Renal pelvis (tissue), 12 donors: ENCODE measurements at places on chromosomes 16 and 17.

DNA sequence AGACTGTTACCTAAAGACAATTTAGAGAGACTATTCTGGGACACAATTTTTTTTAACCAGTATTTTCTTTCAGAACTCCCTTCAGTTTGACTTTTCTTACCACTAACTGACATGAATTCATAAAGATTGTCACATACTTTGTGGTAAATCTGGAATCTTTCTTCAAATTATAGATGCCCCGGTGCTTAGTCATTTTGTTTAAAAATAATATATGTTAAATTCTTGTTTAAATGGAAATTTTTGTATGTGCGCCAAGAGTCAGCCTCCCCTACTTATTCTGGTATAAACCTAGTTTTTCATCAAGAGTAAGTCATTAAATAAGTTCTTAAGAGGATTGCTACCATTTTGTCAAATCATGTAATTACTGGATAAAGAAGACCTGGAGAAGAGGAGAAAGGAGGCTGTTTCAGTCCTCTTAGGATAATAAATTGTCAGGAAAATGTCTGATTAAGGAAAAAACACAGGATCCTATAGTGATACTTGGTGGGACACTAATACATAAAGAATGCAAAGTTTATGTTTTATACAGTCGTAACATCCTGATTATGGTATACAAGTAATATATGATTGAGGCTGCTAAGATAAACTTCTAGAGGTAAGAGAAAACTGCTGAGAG is 424.4 kb downstream of the PMP22 start:
- DNase-seq = no peak

DNA sequence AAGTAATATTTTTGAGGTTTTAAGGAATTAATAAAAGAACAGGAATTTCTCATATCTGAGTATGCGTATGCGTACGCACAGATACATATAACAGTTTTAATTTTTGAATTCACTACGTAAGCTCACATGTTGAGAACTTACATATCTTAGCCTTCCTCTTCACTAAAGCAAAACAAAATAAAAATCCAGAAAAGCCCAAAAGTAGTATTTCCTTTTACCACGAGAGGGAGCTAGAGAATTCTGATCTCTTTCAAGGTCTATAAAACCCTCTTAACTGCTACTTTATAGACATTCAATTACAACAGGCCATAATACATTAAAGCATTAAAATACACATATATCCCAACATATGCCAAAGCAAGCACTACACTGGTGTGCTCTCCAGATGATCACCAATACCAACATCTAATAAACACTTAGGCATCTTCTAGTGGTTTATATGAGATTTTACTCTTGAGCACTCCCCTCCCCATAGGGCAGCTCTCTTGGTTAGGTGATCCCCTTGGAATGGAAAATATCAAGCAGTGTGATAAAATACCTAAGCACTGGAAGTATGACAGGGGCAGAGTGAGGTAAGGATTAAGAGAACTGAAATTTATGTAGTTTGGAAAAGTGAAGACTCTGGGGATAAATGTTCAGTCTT is 94.0 kb downstream of the SKAP1 start:
- DNase-seq = peak; percentile 87

GRCh38 chr17:39364236-39365025 is 37.0 kb downstream of the FBXL20 start:
- no peak for DNase-seq

DNA sequence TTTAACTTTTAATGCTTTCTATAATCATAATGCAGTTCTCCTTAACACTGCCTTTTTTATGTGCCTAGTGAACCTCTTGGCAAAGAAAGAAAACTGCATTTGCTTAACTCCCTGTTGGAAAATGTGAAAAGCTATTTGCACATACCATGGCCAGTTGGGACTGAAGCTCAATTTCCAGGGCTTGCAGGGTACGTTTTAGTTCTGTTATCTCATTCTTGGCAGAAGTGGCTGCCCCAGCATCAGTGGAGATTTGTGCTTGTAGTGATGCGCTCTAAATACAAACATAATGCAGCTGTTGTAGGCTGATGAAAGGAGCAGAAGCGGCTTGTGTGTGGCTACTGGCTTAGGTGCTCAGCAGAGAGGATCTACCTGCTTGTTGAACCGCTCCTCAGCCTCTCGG is 3.7 kb downstream of the KRT24 start:
- DNase-seq = no peak

DNA sequence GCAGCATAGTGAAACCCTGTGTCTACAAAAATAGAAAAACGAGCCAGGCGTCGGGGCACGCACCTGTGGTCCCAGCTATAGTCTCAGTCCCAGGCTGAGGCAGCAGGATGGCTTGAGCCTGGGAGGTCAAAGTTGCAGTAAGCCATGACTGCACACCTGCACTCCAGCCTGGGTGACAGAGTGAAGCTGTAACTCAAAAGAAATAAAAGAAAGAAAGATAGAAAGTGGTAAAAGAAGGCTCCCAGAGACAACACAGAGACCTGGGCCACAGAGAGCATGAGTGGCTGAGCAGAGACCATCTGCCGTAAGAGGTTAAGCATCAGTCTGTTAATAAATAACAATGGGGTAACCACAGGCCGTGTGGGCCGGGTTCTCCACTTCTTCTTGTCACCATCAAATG is 15.3 kb upstream of the HEXD start:
- DNase-seq = no peak

GRCh38 chr17:57587193-57587969 is 157.7 kb downstream of the CCDC182 start:
- no peak for DNase-seq

DNA sequence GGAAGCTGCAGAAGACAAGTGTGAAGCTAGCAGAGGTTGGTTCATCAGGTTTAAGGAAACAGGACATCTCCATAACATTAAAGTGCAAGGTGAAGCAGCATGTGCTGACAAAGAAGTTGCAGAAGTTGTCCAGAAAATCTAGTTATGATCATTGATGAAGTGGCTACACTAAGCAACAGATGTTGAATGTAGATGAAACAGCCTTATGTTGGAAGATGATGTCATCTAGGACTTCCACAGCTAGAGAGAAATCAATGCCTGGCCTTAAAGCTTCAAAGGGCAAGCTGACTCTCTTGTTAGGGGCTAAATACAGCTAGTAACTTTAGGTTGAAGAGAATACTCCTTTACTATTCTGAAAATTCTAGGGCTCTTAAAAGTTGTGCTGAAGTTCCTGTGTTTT is 340.2 kb upstream of the SOX9 start:
- no peak for DNase-seq
